ENCODE measurements at places on chromosomes 2 and 18.
A peak's percentile ranks its signal among the peaks of the same experiment; 100 is the strongest.

DNA sequence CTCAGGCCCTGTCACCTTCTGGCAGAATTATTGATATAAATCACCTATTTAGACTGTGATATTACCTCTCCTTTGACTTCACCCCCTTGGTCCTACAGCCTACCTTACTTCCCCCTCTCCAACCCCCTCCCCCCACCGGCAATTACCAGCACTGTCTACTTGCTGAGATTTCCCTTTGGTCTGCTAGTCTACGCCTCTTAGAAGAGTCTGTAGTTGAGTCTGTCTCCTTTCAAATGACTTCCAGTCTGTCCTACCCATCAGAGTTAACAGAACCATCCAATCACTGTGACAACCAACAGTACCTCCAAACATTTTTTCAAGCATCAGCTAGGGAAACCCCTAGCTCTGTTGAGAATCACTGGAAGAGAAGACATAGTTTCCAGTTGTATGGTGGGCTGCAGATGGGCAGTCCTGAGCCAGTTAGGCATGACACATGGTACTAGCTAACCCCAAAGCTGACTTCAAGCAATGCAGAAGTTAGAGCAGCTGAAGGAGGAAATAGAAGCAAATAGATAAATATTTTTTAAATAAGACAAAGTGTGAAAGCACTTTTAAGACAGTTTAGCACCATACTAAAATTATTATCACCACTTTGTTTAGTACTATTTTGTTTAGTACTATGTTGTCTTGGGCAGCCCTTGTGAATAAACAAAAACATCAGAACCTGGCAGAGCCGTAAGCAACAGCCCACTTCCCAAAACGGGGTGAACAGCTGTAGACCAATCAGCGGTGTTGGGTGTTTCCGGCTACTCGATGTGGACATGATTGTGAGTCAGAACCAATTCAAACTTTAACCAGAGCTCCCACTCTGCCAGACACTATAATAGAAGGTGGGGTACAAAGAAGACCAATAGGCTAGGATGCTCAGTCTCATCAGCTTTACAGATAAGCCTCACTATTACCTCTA lies 2.7 kb upstream of the ASNSD1 start:
- DNase-seq = no peak

DNA sequence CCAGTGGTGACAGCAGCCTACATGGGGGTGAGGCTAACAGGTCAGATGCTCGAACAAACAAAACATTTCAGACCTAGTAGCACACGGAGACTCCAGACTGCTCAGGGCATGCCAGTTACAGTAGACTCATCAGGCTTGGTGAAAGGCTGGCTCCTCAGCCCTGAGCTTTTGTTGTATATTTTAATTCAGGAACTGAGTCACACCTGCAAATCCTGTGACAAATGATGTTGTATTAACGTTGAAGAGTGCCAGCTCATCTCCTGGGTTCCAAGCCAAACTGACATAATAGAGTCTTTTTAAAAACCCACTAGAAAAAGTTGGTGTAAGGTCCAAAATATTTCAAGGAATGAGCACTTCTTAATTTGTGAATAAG lies 65.3 kb downstream of the C1D start:
- DNase-seq = no peak

- DNase-seq = no peak
Observed at GRCh38 chr2:20052861-20053281, 1.4 kb upstream of the LAPTM4A start.

DNA sequence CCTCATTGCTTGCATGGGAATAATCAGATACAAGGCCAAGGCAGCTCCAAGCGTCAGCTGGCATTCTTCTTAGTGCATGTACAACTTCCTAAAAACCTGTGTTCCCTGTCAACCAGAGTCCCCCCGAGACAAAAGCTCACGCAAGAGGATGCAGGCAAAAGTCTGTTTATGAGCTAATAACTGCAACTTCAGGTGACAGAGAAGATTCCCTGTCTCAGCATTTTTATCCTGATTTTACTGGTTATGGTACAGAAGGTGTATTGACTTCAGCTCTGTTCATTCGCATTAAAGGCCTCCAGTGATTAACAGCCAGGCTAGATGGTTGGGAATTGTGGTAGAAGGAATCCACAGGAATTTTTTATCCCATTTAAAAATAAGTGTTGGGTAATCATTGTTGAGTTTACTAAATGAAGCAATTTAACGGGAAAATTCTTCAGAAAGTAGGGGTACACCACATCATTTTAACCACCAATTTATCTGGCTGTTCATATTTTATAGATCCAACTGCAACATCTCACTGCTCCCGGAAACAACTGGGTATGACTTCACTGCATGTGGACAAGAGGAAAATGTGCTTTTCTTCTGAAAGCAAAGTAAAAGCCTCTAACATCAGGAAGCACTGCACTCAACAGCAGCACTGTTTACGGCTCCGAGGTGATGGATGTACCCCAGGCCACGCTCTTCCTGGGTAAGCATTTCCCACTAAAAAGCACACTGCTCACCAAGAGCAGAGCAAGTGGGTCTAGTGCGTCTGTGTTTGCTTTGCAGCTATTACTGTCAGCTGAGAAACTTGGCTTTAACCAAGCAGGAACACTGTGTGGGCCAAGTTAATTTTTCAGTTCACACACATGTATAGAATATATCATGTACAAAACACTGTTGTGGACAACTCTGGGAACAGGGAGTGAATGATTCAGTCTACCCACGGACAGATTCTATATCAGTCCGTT lies 31.9 kb downstream of the CCBE1 start:
- no peak for DNase-seq

DNA sequence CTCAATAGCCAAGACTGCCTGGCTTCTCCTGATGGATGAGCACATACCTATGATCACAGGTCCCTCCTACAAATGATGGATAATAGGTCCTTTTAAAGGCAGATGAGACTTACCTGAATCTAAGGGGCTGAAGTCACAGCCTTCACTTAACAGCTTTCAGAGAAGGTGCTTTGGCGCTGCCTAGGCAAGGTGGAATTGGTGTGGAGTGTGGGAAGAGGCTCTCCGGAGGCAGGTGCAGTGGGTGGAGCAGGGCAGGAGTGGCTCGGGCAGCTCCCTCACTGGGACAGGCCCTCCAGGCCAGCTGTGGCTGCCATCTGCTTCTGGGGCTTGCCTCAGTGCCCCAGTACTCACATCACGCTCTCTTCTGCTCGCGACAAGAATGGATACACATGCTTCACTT lies 99.0 kb upstream of the TPO start:
- DNase-seq = no peak

DNA sequence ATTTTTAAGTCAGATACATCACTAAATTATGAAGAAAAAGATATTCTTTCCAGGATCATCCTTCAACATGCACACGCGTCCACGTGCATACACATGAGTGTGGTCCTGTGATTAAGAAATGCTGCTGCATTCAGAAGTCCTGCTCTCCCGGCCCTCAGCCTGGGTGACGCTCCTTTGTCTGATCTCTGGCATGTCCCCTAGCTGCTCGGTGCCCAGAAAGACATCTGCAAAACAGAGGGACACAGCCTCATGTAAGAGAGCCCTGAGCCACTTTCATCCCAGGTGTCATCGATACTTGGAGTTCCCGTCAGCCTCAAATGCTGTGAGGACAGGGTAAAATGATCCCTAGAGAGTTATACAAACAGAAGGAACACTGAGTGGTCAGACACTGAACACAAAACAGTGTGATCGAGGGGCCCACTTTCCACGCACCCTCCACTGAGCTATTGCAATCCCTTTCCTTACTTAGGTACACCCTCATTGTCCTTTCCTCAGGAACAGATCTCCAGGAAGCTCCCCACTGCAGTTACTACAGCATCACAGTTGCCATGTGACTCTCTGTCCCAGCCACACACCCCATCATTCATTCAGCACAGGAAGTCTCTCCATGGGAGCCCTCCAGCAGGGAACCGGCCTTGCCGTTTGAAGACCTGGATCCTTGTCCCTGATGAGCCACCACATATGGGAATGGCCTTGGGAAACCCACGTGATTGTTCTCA lies 32.1 kb downstream of the CRACDL start:
- no peak for DNase-seq

DNA sequence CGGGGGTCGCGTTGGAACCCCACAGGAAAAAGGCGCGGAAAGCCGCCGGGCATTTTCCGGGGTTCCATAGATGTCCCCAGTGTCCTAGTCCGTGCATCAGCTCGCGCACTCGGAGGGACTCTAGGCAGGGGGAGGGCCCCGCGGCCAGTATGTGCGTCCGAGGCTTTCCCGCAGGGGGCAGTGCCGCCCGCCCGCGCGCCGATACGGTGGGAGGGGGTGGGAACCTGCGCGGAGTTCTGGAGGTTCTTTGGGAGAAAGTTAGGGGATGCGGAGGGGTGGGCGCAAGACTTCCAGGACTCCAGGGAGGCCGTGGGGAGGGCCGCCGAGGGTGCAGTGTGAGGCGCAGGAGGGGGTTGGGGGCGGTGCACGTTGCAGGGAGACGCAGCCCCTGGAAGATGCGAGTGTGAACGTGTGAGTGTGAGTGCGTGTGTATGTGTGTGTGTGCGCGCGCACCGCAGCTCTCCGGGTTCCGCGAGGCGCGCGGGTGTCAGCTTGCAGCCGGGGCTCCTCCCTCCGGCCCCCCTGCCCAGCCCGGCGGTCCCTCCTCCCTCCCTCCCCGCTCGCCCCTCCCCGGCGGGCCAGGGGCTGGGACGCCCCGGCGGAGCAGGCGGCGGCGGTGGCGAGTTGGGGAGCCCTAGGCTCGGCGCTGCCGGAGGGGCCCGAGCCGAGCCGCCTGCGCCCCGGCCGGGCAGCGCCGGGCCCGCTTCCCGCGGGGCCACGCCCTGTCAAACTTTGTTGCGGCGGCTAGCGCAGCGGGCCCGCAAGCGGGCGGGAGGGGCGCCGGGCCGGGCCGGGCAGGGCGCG lies at the start of gene TCF7L1:
Gene TCF7L1 (plus strand): TSS at position 559 of the 804 bp plus-strand sequence. CDS start 293 bp downstream, outside the sequence.
- peak; percentile 44 for DNase-seq

All from GM19239 (cell line).